ENCODE measurements at places on chromosomes 2 and 18. TPM values are rescaled to one million over a fixed set of nuclear protein-coding genes. Genes with fewer than 3 reads are reported as not detected.

GRCh38 chr18:64180171-64180570, 31.3 kb upstream of the LINC00305 start:
- no peak for DNase-seq

DNA sequence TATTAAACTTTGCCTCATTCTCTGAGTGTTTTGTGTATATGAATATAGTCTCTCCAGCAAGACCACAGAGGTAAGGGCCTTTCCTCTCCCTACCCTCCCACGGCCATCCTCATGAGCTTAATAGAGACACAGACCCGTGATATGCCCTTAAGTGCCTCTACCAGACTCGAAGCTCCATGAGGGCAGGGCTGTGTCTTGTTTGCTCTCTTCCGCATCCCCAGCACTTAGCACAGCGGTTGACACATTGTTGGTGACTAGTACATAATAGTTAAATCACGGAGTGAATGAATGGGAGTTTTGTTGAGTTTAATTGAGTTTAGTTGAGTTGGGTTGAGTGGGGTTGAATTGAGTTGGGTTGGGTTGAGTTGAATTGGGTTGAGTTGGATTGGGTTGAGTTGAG, 122.3 kb downstream of the ZFP36L2 start:
- no peak for DNase-seq

GRCh38 chr2:210459407-210459806, 17.2 kb downstream of the LANCL1 start:
- DNase-seq = no peak

DNA sequence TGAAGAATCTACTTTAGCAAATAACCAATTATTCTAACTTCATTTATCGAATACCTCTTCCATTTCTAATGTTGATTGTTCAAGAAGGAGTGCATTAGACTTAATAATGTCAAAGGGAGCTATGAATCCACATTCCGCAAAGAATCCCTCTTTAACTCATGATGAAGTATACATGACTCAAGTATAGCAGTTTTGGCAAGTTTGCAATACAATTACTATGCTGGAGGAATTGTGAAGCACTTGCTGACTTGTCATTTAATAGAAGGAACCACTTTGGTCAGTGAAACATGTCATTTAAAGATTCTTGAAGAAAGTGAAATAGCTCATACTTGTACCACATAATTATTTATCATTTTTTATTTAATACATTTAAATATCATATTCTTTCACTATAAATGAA, 125.1 kb downstream of the SLC39A10 start:
- no peak for DNase-seq

- DNase-seq = no peak
Measured at GRCh38 chr18:9688036-9688741, 19.9 kb upstream of the RAB31 start.

DNA sequence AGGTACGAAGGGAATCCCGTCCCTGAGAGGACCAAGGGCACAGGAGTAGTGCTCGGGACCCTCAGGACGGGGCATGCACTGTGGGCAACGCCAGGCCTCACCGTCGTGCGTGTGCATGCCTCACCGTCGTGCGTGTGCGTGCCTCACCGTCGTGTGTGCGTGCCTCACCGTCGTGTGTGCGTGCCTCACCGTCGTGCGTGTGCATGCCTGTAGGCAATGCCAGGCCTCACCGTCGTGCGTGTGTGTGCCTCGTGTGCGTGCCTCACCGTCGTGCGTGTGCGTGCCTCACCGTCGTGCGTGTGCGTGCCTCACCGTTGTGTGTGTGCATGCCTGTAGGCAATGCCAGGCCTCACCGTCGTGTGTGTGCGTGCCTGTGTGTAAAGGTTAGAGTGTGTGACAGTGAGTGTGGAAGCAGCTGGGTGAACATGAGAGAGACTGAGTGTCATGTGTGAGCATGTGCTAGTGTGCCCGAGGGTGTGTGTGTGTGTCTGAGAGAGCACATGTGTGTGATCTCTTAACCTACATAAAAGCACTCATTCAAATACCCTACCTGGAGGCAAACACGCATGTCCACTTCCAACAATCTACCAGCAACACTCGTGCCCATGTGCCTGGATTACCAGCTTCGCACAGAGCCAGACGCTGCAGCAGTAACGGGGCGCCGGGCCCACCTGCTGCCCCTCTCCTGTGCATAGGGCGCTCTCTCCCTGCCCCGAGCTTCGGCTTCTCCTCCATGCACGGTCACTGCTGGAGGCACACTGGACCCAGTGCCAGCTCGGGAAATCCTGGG, 36.3 kb downstream of the ZNF516 start:
- no peak for DNase-seq

DNA sequence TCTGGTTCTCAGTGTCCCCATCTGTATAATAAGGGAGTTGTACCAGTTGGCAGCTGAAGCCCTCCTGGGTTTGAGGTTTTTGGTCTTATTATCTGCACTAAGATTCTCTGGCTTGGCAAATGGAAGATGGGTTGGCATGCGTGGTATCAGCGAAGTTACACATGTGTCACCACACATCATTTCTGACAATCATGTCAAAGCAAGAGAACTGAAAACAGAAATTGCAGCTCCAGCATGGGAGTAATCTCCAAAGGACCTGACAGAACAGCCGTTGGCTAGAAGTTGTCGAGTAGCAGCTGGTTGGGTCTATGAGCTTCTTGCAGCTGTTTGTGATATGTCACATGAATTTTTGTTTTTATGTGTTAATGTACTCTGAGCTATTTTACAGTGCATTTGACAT, 317.4 kb downstream of the SLC4A3 start:
- no peak for DNase-seq

DNA sequence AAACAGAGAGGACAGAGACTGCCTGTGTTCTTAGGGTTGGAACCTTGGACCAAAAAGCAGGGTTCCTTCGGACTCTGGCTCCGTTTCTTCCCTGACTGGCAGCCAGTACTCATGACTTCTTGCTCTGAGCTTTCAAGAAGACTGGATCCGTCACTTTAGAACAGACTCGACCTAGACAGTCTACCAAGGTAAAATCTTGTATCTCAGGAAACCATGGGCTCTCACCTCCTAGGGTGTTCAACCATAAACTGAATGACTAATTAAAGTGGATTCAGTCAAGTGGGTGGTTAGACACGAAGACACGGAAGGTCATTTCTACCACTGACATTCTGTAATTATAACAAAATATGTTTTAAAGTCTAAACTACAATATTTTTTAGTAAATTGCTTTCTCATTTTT, 153.8 kb upstream of the SLC39A10 start:
- DNase-seq = no peak

GRCh38 chr2:85326406-85327159, 1.2 kb downstream of the TGOLN2 start:
- no peak for DNase-seq

- no peak for DNase-seq
Measured at GRCh38 chr2:67851956-67852824, 210.6 kb downstream of the C1D start.

- DNase-seq = no peak
Measured at GRCh38 chr2:1661891-1662605, 82.3 kb downstream of the PXDN start.

DNA sequence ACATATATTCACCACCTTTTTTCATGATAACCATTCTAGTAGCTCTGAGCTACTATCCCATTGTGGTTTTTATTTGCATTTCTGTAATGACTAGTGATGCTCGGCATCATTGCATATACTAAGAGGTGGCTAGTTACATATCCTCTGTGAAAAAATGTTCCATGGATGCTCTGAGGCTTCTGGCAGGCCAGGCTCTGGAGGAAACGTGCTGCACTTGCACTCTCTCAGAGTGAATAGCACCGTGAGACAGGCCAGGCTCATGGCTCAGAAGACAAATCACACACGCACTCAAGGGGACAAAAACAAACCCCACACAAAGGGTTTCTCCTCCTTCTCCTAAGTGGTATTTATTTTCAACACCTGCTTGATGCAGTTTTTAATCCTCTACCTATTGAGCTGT, 1085.3 kb upstream of the CNTNAP5 start:
- no peak for DNase-seq

GRCh38 chr2:151833984-151834383, 5.8 kb upstream of the ARL5A start:
- no peak for DNase-seq

- no peak for DNase-seq
Measured at GRCh38 chr2:85133751-85134254, 611 bp downstream of the TCF7L1 start.

GRCh38 chr18:34844072-34844471, 134.0 kb downstream of the DTNA start:
- no peak for DNase-seq

DNA sequence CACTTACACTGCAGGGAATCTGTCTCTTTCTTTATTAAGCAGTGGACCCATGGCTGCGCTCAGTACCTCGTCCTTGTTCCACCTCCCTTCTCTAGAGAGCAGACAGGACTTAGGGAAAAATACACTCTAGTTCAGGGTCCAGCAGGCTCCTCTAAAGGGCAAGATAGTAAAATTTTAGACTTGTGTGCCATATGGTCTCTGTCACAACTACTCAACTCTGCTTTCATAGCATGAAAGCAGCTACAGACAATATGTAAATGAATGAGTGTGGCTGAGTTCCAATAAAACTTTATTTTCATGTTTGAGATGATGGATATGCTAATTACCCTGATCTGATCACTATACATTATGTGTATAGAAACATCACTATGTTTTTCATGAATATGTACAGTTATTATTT, 163.1 kb downstream of the BABAM2 start:
- DNase-seq = no peak

DNA sequence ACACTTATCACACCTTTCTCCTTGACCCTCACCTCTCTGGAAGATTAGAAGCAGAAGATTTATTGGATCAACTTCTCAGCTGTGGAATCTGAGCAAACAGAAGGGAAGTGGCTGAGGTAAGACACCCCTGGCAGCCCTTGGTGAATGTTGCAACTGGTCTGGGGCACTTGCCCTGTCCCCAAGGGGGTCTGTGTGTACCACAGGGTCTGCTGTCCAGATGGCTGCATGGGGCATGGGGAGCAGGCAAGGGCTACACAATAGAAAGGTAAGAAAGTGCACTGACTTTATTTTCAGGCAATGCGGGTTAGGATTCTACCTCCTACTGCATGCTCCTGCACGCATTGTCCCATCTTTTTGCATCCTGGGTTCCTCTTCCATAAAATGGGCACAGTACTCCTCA, 238.4 kb upstream of the SMAD2 start:
- no peak for DNase-seq

DNA sequence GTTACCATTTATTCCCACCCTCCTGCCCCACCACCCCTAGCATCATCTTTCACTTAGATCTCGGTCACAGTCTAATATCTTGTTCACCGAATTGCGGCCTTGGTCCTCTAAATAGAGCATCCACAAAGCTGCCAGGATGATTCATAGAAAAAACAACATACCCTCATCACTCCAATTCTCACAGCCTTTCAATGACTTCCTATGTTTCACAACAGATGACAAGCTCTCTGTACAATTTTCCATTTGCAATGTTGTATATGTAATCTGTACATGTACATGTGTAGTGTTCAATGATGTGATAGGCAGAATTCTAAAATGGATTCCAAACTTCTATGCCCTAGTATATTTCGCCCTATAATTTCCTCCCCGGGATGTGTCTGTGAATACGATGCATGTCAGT, 675.6 kb upstream of the CELF4 start:
- no peak for DNase-seq

GRCh38 chr2:237208373-237209260, 122.9 kb downstream of the COPS8 start:
- DNase-seq = no peak

DNA sequence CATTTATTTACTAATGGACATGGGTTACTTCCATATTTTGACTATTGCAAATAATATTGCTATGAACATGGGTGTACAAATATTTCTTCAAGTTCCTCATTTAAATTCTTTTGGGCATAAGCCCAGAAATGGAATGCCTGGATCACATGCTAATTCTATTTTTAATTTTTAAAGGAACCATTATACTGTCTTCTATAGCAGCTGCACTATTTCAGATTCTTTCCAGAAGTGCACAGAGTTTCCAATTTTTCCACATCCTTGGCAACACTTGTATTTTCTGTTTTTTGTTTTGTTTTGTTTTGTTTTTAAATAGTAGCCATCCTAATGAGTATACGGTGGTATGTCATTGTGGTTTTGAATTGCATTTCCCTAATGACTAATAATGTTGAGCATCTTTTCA, 8.5 kb upstream of the RALBP1 start:
- no peak for DNase-seq

GRCh38 chr2:70790136-70790828, at the start of gene FIGLA:
Gene FIGLA (minus strand): TSS chr2:70790643. CDS start chr2:70790638, 5 bp downstream.
- no peak for DNase-seq

GRCh38 chr2:129015397-129016285, 697.0 kb upstream of the HS6ST1 start:
- DNase-seq = peak; percentile 17

DNA sequence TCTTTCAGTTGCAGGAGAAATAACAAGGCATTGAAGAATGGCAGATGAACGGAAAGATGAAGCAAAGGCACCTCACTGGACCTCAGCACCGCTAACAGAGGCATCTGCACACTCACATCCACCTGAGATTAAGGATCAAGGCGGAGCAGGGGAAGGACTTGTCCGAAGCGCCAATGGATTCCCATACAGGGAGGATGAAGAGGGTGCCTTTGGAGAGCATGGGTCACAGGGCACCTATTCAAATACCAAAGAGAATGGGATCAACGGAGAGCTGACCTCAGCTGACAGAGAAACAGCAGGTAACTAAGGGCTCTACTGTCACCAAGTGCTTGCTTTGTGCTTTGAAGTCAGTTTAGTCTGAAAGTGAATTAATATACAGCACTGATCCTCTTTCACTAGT, 118.5 kb upstream of the UNC80 start:
- DNase-seq = no peak

GRCh38 chr18:60200558-60200957, 172.0 kb downstream of the MC4R start:
- no peak for DNase-seq

Gene APCDD1
- 113 TPM for polyA plus RNA-seq

Gene FHOD3
- polyA plus RNA-seq = 35.3 TPM

Gene LIPG
- 44.1 TPM for polyA plus RNA-seq

Gene EVA1A
- polyA plus RNA-seq = 12.2 TPM

Gene GKN1
- not detected for polyA plus RNA-seq

Gene CERKL
- polyA plus RNA-seq = 20.1 TPM

Gene ANKRD62
- polyA plus RNA-seq = not detected

Gene CD8B2
- polyA plus RNA-seq = 0.05 TPM

Gene CCDC138
- polyA plus RNA-seq = 15.5 TPM

Gene STON1
- polyA plus RNA-seq = 34.5 TPM

Gene DUSP19
- 5.3 TPM for polyA plus RNA-seq

Gene CCDC74A
- 18.5 TPM for polyA plus RNA-seq

Measured in renal cortex interstitium (tissue), 15 donors.